Glutamatergic neuron (in vitro differentiated cells): ENCODE measurements at places on chromosomes 7 and 10. TPM values are rescaled to one million over a fixed set of nuclear protein-coding genes. Genes with fewer than 3 reads are reported as not detected.

GRCh38 chr7:12287901-12288300 is 76.8 kb downstream of the TMEM106B start:
- DNase-seq = no peak

GRCh38 chr10:67200913-67201564 is 275.2 kb downstream of the LRRTM3 start:
- DNase-seq = no peak

GRCh38 chr10:112115781-112116385 is 67.7 kb downstream of the GPAM start:
- DNase-seq = peak; percentile 61

CFAP69 gene
- 0.71 TPM for total RNA-seq

GRCh38 chr10:58529077-58529728 is 16.5 kb downstream of the BICC1 start:
- no peak for DNase-seq

GRCh38 chr7:78296644-78297371 is 498.2 kb downstream of the PHTF2 start:
- DNase-seq = no peak

GRCh38 chr7:134075799-134076198 is 51.3 kb upstream of the LRGUK start:
- DNase-seq = no peak

DNA sequence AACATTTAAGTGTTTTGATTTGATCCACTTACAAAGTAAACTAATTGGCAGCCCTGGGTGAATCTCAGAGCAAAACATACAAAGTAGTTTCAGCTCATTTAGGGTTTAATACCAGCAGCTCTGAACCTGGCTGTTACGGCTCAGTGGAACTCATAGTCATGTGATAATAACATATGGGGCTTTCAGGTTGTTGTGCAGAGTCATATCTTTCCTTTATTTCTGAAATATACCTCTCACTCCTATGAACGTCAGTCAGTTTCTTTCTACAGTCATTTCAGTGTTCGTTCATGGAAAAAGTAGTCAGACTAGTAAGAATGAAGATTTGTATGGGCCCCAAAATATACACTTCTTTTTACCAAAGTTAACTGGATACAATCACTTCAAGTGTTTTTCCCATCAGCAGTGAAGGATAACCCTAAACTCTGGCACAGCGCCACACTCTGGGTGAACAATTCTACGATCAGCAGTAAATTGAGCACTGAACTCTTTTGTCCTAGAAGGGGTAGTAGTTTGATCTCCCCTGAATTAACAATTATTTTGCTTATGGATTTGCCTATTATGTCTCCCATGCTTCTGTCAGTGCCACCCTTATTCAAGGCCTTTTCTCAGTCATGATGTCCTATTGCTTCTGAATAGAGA is 218.6 kb downstream of the THSD7A start:
- no peak for DNase-seq

CUL2 gene
- total RNA-seq = 45.5 TPM

DNA sequence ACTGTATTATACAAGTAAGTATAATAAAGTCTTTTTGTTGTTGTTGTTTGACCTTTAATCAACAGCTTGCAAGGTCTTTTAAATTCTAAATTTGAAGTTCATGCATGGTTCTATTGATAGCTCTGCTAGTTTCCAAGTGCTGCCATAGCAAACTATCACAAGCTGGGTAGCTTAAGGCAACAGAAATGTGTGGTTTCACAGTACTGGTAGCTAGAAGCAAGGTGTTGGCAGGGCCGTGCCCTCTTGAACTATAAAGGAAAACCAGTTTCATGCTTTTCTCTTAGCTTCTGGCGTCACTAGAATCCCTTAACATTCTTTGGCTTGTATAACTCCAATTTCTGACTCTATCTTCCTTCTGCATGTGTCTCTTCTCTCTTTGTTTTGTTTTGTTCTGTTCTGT is 1021.9 kb upstream of the AUTS2 start:
- DNase-seq = no peak

DNA sequence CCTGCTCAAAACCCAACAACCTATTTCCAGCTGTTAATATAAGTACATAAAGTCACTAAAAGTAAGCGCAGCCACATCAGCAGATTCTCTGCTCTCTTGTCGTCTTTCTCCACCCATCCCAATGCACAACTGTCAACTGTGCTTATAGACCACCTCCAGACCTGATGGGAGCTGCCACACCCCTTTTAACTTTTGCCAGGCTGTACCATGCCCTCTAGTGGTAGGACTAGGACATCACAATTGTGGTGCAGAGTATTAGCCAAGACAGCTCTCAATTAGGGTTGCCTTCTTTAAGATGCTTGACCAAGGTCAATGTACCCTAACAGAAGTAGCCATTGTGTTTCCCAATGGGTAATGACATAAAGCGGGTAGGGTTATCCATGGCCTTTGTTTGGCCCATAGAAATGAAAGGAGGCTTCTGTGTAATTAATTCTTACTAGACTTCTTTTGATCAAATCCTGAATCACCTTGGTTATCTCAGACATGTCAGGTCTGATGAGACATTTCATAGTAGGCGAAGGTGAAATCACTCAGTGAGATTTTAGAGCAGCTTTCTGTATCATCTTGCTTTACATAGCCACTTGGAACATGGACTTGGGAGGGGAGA is 68.1 kb downstream of the SCRN1 start:
- DNase-seq = peak; percentile 49

SHOC2 gene
- total RNA-seq = 98.3 TPM

- DNase-seq = no peak
These were observed 196.4 kb downstream of the FAM107B start for GRCh38 chr10:14578060-14578952.

DNA sequence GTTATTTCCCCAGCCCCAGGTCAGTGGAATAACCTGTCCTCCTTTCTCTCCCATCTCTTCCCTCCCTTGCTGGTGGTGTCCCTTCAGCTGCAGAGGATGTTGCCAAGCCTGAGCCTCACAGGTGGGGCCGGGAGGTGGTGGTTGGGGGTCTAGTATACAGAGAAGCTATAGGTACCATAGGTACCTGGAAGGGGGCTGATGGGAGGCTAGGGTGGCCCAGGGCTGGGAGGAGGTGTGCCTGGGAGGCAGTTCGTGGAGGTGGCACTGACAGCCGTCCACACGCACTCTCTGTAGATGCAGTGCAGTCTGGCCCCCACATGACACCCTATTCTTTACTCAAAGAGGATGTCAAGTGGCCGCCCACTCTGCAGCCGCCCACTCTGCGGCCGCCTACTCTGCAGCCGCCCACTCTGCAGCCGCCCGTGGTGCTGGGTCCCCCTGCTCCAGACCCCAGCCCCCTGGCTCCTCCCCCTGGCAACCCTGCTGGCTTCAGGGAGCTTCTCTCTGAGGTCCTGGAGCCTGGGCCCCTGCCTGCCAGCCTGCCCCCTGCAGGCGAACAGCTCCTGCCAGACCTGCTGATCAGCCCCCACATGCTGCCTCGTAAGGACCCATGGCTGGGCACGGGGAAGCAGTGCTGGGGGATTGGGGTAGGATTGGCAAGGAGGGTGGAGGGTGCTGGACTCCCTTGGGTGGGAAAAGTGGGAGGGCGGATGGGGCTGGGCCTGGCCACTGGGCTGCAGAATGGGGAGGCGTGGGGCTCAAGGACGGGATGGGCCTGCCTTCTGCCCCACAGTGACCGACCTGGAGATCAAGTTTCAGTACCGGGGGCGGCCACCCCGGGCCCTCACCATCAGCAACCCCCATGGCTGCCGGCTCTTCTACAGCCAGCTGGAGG is 9.5 kb downstream of the IRF5 start:
- DNase-seq = no peak

NYAP1 gene
- total RNA-seq = 36.6 TPM

DNA sequence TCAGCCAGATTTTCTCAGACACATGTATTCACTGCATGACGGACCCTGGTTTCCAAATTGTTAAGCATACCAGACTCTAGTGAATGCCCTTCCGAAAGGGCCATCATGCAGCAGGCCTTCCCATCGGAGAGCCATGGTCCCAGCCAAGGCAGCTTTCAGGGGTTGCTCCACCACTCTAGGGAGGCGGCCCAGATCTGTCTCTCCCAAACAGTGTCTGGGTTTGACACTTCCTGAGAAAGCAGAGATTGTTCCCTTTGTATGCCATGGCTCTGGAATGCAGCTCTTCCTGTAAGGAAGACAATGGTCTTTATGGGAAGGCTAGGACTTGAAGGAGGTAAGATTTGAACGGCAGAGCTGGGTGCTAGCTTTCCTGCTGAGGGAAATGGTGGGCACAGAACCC is 178.8 kb upstream of the BMPER start:
- no peak for DNase-seq

HNRNPF gene
- total RNA-seq = 99.7 TPM

GRCh38 chr7:116689790-116690259 is 17.8 kb downstream of the MET start:
- DNase-seq = no peak

- no peak for DNase-seq
These were observed 208.6 kb downstream of the ZNF365 start for GRCh38 chr10:62582804-62583208.

HOXA5 gene
- not detected for total RNA-seq

DNA sequence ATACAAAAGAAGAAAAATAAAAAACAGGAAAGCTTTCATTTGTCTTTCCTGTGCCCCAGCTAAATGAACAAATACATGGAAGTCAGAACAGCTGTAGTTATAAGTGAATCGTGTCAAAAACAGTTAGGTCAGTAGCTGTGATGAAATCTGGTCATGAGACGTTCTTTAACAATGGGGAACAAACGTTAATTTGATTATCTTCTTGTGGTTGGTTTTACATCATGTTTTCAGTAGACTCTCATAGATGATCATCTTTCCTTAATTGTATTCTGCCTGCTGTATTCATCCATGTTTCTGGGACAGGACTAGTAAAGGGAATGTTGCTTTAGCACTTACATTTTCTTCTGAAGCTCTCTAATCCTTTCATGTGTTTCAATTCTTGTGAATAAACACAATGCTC is 97.0 kb downstream of the PCLO start:
- DNase-seq = no peak

DNA sequence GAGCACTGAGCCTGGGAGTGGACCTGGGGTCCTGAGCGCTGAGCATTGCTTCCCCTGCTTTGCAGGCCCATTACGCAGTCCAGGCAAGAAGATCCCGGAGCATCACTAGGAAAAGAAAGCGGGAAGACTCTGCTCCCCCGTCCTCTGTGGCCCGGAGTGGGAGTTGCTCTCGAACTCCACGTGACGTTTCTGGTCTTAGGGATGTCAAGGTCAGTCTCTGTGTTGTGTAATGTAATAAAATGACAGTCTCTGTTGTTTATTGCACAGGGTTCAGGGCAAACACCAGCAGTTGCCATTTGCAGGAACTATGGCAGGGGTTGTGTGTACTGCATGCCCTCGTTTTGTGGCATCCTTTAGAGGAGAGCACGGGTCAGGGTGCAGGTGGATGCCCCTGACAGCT is 10.0 kb downstream of the IDI2 start:
- DNase-seq = no peak

MYO3A gene
- total RNA-seq = 0.22 TPM

DNA sequence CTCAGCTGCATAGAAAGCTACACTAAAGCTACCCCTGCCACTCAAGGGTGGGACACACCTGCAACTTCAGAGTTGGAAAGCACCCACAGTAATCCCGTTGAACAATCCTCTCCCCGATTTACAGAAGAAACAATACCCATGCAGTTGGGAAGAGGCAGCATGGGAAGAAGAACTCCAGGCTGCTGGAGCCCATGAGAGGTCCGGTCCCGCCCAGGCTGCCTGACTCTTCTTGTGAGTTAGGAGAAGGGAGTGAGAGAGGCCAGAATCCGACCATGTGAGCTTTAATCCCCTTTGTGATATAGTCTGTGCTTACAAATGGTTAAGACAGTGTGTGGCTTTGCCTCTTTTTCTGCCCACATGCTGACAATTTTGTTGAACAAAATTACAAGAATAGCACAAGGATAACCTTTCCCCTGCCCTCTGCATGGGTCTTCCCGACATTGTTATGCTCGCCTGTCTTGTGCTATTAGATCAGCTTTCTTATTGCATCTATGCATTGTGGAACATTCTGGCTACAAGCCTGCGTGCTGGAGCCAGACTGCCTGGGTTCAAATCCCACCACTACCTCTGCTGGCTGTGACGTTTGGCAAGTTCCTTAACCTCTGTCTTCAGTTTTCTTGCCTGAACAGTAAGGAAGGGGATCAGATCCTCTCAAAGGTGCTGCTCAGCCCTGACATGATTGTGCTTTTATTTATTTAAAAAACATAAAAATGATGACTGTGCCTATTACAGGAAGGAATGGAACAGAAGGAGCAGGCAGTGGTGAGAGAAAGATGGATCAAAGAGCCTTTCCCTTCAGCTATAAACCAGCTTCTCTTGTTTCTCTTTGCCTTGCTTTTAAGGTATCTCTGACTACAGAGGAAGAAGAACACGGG is 56.0 kb downstream of the BPGM start:
- DNase-seq = no peak

GRCh38 chr7:94664023-94664422 is 8.1 kb upstream of the SGCE start:
- no peak for DNase-seq

ZNF488 gene
- total RNA-seq = 3.3 TPM

SFXN4 gene
- 12.2 TPM for total RNA-seq

- no peak for DNase-seq
These were observed 21.4 kb downstream of the LRRC17 start for GRCh38 chr7:102934239-102934638.

H2BK1 gene
- total RNA-seq = not detected

GRCh38 chr7:143418681-143419458 is 10.2 kb upstream of the EPHA1 start:
- DNase-seq = no peak
